ENCODE measurements at places on chromosomes 11 and 22.

- DNase-seq, result no peak
These were observed 5.5 kb upstream of the PIM3 start for GRCh38 chr22:49954991-49955580.

DNA sequence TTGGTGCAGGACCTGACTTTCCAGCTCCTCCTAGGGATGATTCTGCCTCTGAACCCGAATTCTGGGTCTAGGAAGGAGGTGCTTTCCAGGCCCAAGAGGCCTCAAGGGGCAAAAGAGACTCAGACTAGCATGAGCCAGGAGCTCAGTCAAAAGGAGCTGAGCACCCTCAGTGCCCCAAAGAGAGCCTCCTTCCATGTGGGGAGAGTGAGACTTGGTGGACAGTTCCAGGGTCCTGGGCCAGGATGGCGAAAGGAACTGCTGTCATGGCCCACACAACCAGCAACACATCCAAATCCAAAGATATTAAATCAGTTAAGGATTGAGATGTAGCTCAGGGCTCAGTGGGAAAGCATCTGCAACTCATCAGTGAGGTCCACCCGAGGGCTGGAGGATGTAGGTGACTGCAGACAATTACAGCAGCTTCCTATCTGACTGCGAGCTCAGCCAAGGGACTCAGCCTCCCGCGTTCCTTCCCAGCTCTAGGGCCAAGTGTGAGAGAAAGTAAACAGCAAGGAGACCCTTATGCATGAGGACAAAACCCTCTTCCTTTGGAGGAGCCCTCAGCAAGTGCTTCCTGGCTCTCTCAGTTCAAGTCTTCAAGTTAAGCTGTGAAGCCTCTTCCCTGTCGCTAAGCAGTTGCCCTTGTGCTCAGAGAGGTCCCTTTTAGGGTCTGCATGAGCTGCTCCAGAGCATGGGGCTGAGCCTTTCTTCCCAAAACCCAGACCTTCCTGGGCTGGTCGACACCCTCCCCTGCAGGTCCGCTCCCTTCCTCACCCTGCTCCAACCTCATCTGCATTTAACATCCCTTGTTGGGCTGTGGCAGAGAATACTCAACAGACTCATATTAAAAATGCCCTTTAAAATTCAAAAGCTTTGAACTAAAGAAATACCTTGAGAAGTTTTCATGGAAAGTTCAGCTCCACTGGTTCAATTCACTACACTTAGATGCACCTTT lies 35.8 kb downstream of the C11orf58 start:
- DNase-seq, result no peak

GRCh38 chr11:131824771-131825170 lies 454.4 kb downstream of the NTM start:
- no peak for DNase-seq

- no peak for DNase-seq
These were observed 129.7 kb downstream of the LDLRAD3 start for GRCh38 chr11:36073411-36074203.

- peak; percentile 42 for DNase-seq
These were observed 26.5 kb downstream of the ABTB2 start for GRCh38 chr11:34331329-34331728.

- DNase-seq, result no peak
These were observed 38.2 kb downstream of the FEZ1 start for GRCh38 chr11:125457814-125458343.

GRCh38 chr11:65575568-65576231 lies at the start of gene EHBP1L1:
EHBP1L1 (plus strand) TSS chr11:65576053; CDS start chr11:65576303, 250 bp downstream.
- peak; percentile 74 for DNase-seq

DNA sequence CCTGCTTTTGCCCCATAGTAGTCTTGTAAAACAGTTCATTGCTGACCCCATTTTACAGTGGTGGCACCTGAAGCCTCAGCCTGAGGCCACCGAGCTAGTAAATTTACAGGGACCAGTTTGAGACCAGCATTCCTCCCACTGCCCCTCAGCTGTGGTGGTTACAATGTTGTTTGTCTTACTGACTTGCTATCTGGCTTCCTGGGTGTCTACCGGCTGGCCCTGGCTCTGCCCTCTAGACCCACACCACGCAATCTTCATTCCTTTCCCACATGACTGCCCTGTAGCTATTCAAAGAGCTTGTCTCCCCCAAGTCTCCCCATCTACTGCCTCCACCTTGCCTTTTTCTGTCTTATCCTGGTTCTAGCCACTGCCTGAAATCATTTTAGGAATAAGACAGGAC lies 20.8 kb downstream of the PIK3IP1 start:
- no peak for DNase-seq

- DNase-seq, result no peak
These were observed 296.9 kb downstream of the KIRREL3 start for GRCh38 chr11:126703662-126704061.

DNA sequence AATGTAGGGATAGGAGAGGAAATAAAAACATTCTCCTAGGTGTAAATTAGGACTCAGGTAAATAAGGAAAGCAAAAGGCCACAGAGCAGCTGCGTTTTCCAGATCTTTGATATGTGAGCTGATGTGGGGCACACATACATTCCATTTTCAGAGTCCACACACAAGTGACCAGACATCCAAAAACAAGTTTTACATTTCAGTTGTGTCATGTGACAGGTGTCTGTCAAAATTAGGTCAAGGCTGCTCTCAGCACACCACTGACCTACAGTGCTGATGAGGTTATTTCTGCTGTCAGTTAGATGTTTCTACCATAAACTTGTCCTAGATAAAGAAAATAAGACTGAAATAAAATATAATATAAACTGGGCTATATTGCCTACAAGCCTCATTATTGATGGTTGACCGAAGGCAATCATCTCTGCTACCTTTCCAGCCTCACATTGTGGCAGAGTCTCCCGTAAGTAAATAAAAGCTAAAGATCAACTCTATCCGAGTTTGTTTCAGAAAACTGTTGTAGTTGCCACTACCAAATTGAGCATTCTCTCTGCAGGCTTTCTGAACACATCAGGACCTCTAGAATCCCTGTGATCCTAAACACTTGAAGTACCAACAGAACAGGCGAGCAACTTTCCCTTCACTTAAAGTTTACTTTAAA lies 7.9 kb downstream of the ARHGAP20 start:
- DNase-seq, result no peak

GRCh38 chr22:35457729-35458546 lies 58.0 kb downstream of the MCM5 start:
- no peak for DNase-seq

DNA sequence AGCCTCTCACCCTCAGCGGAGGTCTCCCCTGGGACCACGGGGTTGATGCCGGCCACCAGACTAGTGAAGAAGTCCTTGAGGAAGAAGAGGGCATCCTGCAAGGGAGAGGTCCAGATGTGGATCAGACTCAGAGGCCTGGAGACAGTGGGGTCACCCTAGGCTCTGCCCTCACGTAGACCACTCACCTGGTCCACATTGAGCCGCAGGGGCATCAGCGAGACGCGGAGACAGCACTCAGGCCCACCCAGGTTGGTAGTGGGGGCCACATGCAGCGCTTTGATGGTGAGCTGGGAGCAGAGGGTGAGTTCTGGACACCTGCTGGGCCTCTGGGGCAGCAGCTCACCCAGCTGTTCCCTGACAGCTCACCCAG lies 18.9 kb downstream of the ATG2A start:
- no peak for DNase-seq

GRCh38 chr11:12376259-12377081 lies 901 bp upstream of the PARVA start:
- DNase-seq, result no peak

DNA sequence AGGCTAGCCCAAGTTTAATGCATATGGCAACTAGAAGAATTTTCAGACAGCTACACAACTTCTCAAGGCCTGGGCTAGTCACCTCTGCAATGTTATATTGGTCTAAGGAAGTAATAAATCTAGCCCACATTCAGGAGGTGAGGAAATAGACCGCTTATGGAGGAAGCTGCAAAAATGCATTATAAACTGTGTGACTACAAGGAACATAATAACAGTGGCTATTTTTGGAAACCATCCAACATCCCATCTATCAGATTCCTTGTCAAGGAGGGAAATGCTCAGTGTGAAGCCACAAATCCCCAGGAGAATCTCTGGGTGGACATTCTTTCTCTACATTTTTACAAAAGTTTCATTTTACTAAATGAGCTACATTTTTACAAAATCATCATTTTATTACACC lies 76.1 kb downstream of the BBOX1 start:
- no peak for DNase-seq

DNA sequence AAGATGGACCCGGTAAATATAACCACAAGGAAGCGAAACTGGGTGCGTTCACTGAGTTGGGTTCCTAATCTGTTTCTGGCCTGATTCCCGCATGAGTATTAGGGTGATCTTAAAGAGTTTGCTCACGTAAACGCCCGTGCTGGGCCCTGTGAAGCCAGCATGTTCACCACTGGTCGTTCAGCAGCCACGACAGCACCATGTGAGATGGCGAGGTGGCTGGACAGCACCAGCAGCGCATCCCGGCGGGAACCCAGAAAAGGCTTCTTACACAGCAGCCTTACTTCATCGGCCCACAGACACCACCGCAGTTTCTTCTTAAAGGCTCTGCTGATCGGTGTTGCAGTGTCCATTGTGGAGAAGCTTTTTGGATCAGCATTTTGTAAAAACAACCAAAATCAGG lies 74.4 kb downstream of the NCAPD3 start:
- no peak for DNase-seq

DNA sequence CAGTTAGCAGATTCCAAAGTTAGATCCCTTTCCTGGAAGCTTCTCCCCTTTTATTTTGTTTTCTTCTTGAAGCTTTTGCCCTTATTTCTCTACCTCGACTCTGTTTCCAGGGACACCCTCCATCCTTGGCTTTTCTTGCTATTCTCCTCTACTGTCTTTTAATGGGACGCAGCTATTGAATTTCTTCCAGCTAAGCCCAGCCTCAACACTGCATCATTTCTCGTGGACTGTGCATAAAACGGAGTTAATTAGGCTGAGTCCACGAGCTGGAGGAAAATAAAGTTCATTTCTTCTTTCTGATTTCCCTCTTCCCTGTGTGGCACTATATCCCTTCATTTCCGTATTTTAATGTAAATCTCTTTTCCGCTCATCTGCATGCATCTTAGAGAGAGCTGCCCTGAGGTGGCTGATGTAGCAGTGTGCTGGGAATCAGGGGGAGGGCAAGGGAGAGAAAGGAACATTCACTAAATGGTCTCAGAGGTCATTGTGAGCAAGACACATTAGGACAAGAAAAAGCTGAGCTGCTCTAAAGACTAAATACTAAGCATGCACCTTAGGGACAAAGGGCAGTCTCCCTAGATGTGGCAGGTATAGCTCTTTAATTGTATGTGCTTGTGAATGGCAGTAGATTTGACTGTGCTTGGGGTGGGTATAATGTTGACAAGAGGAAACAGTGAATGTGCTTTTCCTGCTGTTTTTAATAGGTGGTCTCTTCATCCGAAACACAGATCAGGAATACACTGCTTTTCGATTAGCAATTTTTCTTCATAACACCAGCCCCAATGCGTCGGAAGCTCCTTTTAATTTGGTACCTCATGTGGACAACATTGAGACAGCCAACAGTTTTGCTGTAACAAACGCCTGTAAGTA lies 1.9 kb downstream of the GRIA4 start:
- DNase-seq, result no peak

GRCh38 chr11:8963569-8964323 lies 496 bp downstream of the TMEM9B start:
- DNase-seq, result peak; percentile 78

DNA sequence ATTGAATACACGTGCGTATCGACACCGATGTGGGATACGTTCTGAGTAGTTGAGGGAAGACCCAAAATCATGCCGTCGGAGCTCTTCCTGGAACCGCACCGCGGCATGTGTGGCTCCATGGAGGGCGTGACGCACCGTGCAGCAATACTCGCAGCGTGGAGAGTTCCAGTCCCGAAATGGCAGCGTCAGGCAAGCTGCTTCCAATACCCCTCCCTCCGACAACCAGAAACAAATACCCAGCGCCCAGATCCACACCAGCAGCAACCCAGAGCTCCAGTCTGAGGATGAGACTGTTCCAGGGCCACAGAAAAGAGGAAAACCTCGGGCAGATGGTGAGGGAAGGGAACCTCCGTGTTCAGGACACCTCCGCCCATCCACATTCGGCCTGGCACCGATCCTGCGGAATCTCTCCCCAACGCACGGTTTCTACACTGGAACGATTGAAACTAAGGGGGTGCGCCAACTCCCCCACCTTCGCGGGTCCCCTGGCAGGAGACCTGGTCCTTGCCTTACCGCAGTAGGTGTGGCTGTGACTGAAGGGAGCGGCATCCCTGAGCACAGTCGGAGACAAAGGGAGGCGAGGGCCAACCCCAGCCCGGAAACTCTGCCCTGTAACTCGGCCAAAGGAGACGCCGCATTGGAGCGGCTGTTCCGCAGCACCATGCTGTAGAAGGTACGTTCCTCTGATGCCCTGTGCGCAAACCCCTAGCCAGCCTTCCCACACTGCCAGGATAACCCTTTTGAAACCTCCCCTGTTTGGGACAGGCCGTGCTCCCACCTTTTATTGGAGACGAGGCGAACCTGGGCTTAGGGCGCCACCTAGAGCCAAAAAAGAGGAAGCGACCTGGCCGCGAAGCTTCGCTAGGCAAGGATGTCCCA lies 28.2 kb downstream of the DBX1 start:
- DNase-seq, result peak; percentile 55

DNA sequence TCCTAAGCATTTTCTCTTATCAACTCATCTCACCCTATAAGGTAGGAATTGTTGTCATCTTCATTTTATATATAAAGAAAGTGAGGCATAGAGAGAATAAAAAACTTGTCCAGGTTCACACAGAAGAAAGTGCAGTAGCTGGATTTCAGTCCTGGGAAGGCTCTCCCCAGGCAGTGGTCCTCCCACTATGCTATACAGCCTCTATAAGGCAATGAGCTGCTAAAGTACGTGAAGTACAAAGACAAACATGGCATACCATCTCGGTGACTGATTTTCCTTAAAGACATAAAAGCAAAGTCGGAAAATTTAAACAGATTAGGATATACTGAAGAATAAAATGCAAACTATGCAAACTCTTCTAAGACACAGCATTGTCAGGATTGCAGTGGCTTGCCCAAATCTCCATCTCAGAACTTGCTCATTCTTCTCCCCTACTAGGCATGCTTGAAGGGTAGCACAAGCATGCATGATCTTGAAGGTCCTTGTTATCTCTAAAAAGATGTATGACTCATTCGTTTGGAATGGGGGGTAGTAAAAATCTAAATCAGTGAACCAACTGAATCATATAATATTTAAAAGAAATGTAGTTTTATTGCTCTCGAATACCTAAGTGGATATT lies 97.8 kb upstream of the CSNK2A3 start:
- DNase-seq, result peak; percentile 50

- no peak for DNase-seq
These were observed 80.1 kb downstream of the USP35 start for GRCh38 chr11:78268591-78269410.

GRCh38 chr22:29487426-29487986 lies 7.5 kb downstream of the NEFH start:
- no peak for DNase-seq

All from RWPE1 (cell line).